Activated naive CD4-positive, alpha-beta T cell treated with Interleukin-2 at 50 U/mL for 16 hours (primary cell): ENCODE measurements at places on chromosomes 16 and 17.

DNA sequence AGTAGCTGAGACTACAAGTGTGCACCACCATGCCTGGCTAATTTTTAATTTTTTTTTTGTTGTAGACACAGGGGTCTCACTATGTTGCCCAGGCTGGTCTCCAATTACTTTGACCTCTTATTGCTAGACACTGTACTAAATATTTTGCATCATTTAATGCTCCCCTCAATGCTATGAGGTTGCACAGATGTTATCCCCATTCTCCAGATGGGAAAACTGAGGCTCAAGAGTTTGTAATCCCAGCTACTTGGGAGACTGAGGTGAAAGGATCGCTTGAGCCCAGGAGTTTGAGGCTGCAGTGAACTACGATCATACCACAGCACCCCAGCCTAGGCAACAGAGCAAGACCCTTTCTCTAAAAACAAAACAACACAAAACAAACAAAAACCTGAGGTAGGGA is 443.3 kb upstream of the C16orf82 start:
- no peak for DNase-seq

- no peak for DNase-seq
These were observed 53.5 kb downstream of the ABR start for GRCh38 chr17:1126250-1126797.

GRCh38 chr16:51450909-51451308 is 299.8 kb upstream of the SALL1 start:
- no peak for DNase-seq

GRCh38 chr17:142102-142661 is 4.8 kb downstream of the SCGB1C2 start:
- peak; percentile 13 for DNase-seq

DNA sequence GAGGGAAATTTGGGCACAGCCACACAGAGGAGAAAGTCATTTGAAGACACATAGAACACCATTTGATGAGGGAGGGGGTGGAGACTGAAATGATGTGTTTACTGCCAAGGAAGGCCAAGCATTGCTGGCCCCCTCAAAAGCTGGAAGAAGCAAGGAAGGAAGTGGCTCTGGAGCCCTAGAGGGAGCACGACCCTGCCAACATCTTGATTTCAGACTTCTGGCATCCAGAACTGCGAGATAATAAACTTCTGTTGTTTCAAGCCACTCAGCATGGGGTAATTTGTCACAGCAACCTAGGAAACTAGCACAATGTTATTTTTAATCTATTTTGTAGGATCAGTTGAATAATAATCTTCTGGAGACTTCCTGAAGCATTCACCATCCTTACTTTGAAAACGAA is 314.8 kb upstream of the GOT2 start:
- no peak for DNase-seq

GRCh38 chr16:3157229-3158025 is 22.6 kb downstream of the ZNF213 start:
- DNase-seq: peak; percentile 40

GRCh38 chr17:78387977-78388941 is 9.8 kb downstream of the PGS1 start:
- DNase-seq: no peak

DNA sequence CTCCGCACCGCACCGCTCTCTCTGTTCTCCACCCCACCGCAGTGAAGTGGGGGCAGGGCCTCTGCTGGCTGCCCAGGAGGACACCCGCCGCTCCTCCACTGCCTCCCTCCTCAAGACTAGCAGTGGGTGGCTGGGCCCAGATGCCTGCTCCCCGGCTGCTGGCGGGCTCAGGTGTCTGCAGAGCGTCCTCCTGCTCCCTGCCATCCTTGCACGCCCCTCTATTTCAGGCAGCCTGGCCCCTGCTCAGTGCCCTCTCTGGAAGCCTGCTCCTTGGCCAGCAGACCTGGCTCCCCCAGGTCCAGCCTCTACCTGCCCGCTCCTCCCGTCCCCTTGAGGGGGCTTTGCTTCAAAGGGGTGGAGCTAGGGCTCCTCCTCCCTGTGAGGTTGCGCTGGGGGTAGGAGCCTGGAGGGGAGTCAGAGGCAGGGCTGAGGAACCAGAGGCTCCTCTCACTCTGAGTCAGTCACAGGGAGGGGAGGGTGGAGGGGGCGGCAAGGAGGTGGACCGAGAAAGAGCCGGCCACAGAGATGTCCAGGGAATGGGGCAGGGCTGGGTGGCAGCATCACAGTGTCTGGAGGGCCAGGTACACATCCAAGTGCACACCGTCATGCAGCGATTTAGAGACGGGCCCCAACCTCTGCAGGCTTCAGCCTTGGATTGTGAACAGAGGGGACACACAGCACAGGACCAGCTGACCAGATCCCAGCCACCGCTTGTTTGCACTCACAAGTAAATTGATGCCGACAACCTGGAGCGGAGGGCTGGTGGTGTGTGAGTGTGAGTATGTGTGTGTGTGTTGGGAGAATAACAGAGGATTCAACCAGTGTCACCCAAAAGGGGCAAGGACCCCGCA is 9.8 kb upstream of the TMEM92 start:
- DNase-seq: no peak

GRCh38 chr16:2276368-2277195 is 8.7 kb upstream of the RNPS1 start:
- no peak for DNase-seq

DNA sequence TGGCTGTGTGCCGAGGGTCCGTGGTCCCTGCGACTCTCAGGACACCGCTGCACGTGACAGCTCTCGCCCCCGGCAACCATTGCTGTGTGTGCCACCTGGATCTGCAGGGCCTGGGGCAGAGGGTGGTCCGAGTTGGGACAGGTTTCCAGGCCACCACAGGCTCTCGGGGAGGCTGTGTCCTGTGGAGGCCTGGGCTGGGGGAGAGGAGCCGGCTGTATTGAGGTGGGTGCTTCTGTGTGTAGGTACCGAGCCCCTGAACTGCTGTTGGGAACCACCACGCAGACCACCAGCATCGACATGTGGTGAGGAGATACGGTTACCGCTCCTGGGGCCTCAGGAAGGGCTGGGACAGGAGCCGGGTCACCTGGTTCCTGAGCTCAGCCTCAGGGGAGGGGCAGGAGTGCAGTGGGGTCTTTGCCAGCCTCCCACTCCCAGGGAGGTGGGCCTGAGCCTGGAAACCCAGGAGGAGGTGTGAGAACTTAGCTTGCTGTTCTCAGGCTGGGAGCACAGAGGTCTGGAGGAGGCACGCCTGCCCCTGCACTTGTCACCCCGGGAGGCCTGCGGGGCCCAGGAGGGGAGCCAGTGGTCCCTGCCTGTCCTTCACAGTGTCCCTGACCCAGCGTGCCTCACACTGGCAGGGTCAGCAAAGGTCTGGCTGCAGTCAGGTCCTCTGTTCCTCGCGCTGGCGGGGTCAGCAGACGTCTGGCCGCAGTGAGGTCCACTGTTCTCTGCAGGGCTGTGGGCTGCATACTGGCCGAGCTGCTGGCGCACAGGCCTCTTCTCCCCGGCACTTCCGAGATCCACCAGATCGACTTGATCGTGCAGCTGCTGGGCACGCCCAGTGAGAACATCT is 7.3 kb downstream of the SPATA2L start:
- no peak for DNase-seq

- no peak for DNase-seq
These were observed 107.1 kb downstream of the USP22 start for GRCh38 chr17:20935740-20936139.

- no peak for DNase-seq
These were observed 195.5 kb downstream of the ZFHX3 start for GRCh38 chr16:72852421-72852820.

DNA sequence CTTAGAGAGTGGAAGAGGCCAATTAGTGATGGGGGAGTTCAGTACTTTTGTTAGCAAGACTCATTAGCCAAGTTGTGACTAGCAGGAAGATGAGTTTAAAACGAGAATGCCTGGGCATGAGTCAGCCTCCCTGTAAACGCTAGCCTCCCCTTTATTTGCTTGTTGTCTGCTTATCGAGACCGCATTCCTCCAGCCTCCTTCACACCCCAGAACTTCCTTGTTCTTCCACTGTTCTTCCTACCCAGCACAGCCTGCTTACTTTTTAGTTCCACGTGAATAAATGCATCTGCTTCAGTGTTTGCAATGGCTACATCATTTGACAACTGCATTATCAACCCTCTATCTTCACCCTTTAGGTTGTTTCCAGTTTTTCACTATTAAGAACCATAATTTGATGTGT is 20.2 kb upstream of the OR3A1 start:
- DNase-seq: no peak

DNA sequence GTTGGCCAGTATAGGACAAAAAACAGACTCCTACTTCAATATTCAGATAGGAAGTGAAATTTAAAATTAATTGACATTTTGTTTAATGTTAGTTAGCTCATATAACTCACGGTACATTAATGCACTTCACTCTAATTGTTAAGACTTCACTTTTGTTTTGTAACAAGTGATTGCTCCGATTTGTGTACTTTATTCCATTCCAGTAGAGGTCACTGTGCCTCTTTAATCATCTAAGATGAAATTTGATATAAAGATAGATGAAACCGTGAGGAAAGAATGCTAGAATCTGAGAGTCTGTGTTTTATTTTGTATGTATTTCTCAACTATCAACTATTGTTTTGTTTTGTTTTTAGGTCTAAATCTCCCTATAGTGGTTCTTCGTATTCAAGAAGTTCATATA is 29.0 kb downstream of the RBBP6 start:
- no peak for DNase-seq

DNA sequence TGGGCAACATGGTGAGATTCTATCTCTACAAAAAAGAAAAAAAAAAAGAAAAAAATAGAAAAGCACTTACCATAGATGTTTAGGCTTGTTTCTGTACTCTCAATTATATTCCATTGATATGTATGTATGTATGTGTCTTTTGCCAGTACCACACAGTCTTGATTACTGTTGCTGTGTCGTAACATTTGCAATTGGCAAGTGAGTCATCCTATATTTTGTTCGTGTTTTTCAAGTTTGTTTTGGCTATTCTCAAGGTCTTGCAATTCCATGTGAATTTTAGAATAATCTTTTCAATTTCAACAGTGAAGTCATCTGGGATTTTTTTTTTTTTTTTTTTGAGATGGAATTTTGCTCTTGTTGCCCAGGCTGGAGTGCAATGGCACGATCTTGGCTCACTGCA is 19.3 kb downstream of the SPECC1 start:
- DNase-seq: no peak

DNA sequence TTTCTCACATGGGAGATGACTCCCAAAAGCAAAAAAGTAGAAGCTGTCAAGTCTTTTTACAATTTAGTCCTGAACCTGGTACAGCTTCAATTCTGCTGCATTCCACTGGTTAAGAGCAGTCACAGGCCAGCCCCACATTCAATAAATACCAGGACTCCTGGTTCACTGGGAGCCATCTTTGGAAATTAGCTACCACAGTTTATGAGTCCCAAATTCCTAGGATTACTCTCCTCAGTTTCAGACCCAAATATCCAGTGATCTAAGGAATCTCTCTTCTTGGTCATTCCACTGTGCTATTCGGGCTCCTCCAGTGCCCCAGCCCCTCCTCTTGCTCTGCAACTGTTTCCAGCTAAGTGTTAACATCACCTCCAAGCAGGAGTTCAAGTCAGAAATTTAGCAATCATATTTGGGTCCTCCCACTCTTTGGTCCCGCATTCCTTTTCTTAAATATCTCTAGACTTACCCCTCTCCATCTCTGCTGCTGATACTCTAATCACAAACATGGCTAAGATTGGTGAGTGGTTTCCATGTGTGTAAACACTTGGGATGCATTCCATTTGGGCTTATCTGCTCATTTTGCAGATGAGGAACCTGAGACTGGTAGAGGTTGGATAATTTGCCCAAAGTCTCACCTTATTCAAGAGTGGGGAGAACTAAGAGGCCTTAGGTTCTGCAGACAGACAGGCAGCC is 9.6 kb upstream of the WIPF2 start:
- DNase-seq: no peak

GRCh38 chr17:78144147-78144719 is 2.0 kb upstream of the C17orf99 start:
- DNase-seq: no peak

DNA sequence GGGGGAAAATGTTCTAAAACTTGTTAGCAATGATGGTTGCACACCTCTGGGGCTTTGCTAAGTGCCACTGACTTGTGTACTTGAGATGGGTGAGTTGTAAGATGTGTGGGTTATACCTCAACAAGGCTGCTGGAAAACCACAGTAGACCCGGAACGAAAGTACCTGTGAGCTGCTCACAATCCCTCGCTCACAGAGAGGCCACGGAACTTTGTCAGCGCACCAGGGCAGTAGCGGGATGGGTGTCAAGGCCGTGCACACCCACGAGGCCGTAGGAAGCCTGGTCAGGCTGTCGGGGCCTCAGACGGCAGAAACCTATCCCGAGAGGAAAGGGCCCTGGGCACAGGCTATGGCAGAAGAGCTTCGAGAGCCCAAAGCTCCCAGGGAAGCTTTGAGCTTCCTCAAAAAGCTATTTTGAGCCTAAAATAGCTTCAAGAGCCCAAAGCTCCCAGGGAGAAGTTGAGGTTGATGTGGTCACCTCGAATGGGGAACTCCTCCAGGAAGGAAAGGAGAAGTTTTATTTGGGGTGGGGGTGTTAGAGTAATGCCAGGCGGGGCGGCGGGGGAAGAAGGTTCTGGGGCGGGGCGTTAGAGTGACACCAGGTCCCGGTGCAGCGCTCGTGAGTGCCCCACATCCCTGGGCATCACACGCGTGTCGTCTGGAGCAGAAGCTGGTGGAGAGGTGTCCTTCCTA is 19.0 kb downstream of the CBFA2T3 start:
- peak; percentile 15 for DNase-seq

- no peak for DNase-seq
These were observed 1.8 kb downstream of the CACNG3 start for GRCh38 chr16:24257958-24258357.

- no peak for DNase-seq
These were observed 3.0 kb downstream of the EVPLL start for GRCh38 chr17:18380471-18381157.

GRCh38 chr17:73550556-73550955 is 93.7 kb downstream of the SDK2 start:
- no peak for DNase-seq

- no peak for DNase-seq
These were observed 24.8 kb downstream of the TXNDC11 start for GRCh38 chr16:11717811-11718210.

DNA sequence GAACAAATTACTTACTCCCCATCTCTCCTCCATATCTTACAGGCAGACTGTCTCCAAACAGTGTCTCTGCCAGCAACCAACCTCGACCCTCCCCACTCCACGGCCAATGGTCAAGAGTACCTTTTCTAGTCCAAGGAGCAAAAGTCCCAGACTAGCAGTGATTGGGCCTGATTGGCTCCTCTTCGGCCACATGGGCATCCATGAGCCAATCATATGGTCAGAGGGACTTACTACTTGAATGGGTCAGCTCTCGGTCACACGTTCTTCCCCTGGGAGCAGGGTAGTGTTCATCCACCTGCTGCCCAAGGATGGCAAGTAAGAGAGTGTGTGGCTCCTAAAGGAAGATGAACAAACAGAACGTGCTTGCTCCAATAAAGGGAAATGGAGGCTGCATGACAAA is 84.6 kb downstream of the C16orf78 start:
- no peak for DNase-seq
